ENCODE measurements at places on chromosomes 7 and 10.

GRCh38 chr7:79494046-79494445 lies 40.6 kb upstream of the MAGI2 start:
- DNase-seq: no peak

DNA sequence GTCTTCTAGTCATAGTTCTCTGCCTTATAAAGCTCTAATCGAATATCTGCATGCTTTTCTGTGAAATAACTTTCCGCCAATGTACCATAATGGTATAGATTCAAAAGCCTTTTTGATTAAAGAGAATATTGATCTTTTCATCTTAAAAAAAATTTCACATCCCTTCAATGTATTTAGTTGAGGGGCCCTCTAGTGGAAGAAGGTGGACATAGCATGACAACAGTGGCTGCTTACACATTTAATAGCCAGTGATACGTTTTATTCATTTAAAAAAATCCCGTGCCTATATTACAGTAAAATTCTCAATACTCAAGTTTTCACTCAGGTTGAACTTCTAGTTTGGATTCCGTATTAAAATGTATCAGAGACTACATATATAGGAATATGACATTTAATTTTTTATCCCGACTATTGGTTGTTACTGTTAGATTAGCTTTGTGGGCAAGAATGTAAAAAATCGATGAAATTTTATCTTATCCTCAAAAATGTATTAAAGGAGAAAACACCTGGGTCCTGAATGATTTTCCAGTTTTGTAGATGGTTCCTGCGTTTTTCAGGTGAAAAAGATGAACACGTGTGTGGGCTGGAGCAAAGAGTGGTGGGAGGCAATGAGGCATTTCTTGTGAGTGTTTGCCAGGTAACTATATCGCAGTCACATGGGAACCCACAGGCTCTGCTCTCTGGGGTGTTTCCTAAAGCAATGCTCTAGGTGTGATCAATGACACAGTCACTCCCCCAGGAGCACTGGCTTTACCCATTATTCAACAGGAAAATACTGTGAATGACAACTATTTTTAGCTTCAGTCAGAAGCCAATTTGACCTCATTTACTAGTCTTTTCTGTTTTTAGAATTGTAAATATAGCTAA lies 24.1 kb upstream of the PNLIP start:
- DNase-seq: no peak

GRCh38 chr10:80485946-80486764 lies 32.0 kb downstream of the TSPAN14 start:
- no peak for DNase-seq

DNA sequence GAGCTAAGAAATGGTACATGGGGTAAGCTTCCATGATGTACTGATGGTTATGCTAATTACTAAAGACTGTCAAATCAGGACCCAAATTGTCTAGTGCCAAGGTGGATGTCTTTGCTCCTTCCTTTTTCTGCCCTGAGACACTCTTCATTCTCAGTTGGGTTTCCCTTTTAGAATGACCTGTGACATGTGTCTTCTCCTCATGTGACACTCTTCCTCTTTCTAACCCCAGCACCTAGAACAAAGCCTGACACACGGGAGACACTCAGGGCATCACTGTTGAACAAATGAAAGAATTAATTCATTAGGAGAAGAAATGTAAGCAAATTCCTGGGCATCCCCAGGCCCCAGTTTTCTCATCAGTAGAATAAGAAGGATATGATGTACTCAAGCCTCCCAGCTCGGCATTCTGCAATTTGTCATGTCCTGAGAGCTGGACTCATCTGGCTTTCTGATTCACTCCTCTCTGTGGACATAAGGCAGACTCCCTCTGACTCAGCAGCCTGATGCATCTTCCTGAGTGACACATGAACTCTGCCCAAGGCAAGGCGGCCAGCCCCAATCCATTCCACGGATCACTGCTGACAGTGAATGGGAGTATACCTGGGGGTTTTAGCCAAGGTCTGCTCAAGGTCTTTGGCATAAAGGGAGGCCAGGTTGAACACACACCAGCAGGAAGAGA lies 473.8 kb downstream of the KCNMA1 start:
- no peak for DNase-seq

DNA sequence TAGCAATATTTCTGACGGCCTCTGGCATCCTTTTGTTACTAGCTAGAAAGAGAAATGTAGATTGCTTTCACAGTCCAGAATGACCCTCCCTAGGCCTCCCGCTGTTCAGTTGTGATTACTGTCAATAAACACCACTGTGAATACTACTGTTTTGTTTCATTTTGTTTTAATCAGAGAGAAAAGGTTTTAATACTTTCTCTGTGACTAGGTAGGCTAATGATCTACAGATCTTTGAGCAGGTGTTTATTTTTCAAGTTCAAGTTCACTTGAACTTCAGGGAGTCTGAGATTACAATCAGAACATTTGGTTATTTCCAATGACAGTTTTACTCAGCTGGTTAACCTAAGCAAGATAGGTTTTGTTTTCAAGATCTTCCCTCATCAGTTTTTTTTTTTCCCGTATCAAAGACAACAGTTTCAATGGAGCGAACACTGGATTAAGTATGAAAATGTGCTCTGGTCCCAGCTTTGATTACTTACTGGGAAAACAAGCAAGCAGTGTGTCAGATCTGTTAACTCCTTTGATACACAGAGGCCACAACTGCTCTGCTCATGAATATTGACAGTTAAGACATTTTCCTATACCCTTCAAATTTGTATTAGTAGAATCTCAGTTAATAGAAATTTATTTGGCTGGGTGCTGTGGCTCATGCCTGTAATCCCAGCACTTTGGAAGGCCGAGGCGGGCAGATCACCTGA lies 34.8 kb downstream of the VKORC1L1 start:
- DNase-seq: no peak

- no peak for DNase-seq
Observed at GRCh38 chr7:19560111-19560883, 148.5 kb downstream of the POLR1F start.

- DNase-seq: peak; percentile 73
Observed at GRCh38 chr10:27360581-27361172, 120.1 kb upstream of the ACBD5 start.

- no peak for DNase-seq
Observed at GRCh38 chr7:51160411-51160810, 156.2 kb downstream of the COBL start.

- no peak for DNase-seq
Observed at GRCh38 chr7:12985228-12985627, 297.8 kb downstream of the ARL4A start.

DNA sequence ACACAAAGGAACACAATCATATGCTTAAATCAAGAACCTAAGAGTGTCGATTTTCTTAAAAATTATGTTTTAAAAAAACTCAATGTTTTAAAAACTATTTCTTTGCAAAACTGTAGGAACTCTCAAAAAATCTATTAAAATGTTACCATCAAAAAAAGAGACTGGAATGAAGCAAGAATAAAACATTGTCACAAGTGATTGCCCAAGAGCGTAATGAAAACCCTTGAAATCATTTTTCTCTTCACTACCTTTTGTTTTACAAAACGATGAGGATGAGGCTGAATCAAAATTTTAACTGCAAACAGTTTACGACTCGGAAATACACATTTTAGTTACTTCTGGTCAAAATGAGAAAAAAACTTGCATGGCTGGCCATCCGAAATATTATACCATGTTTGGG lies 855 bp downstream of the YME1L1 start:
- DNase-seq: no peak

DNA sequence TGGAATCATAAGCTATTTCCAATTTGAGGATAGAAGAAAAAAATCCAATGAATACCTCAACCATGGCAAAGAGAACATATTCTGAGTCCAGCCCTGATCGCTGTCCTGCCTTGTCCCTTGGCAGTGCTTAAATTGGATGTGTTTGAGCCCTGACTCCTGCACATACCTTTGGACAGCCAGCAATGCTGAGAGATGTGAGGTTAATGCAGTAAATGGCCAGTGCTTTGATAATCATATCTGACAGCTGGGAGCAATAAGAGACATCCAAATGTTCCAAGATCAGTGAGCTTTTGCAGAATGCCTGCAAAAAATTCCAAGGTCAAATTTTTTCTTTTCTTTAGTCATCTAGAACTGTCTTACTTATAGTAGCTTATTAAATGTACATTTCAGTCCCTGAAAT lies 80.1 kb upstream of the LRRC17 start:
- DNase-seq: no peak

DNA sequence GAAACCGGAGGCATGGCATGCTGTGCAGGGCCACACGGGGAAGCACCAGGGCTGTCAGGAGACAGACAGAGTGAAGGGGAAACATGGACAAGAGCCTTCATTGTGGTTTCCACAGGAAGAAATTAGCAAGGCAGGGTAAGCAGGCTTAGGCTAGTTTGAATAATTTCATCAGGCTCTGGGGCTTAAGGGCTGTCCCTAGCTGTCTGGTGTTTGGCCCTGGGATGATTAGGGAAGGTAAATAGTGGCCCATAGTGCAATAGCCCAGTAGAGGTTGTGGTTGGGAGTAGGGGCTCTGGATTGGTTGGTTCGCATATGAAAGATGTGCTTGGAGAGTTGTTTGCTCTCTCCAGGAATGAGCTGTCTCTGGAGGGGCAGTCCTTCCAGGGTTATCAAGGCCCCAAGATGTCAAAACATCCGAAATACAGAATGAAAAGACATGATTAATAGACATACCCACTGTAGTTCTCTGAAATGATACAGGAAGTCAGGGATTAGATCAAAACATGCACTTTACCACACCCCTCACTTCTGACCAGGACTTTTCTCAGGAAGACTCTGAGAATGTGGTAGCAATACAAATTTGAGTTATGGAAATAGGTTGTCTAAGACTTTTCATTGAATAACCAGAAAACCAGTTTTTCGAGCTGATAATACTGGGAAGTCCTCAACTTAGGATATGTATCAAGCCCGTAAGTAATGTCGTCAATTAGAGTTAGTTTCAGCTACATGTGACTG lies 224.9 kb upstream of the NFE2L3 start:
- no peak for DNase-seq

- no peak for DNase-seq
Observed at GRCh38 chr10:80552151-80552646, 14.5 kb downstream of the SH2D4B start.

- DNase-seq: no peak
Observed at GRCh38 chr7:133481676-133482075, 228.8 kb downstream of the EXOC4 start.

- DNase-seq: no peak
Observed at GRCh38 chr7:137943132-137943551, 58.7 kb downstream of the CREB3L2 start.

DNA sequence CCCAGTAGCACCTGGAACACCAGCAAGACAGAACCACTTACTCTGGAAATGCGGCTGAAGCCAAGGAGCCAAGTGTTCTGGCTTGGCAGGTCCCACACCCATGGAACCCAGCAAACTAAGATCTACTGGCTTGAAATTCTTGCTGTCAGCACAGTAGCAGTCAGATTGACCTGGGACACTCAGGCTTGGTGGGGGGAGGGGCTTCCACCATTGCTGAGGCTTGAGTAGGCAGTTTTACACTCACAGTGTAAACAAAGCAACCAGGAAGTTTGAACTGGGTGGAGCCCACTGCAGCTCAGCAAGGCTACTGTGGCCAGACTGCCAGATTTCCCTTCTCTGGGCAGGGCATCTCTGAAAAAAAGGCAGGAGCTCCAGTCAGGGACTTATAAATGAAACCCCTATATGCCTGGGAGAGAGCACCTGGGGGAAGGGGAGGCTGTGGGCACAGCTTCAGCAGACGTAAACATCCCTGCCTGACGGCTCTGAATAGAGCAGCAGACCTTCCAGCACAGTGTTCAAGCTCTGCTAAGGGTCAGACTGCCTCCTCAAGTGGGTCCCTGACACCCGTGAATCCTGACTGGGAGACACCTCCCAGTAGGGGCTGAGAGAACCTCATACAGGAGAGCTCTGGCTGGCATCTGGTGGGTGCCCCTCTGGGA lies 121.2 kb downstream of the MTERF1 start:
- DNase-seq: no peak

Measured in stimulated activated CD8-positive, alpha-beta memory T cell treated with anti-CD3 and anti-CD28 coated beads, Interleukin-2, amount 100 ng/mL, for 1 hour (primary cell).